ENCODE measurements at places on chromosomes 2 and 18. TPM values are rescaled to one million over a fixed set of nuclear protein-coding genes. Genes with fewer than 3 reads are reported as not detected.

DNA sequence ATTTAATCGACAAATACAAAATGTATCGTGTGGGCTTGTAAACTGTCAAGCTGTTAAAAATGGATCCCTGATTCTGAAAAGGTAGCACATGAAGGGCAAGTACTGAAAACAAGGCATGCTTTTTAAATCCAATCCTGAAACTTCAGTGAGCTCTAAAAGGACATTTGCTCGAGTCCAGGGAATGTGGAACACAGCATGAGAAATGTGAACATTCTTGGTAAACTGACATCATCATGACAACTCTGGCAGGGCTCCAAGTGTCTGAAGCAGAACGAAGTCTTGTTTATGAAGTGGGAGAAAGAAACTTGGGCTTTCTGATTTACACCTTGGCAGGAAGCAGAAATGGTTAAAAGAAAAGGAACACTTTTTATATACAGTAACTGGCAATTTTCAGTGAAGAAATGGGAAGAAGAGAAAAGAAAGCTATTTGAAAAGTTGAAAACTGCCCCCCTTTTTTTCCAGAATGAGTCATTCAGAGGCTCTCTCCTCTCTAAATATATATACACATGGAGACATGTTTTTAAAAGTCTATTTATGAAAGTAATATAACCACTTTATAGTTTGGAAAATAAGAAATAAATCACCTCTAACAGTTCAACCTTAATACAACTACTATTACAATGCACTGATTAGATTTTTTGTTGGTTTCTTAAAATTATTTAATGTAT, 120.8 kb downstream of the GAREM1 start:
- peak; percentile 8 for DNase-seq

GRCh38 chr18:21904856-21905255, 164.3 kb downstream of the MIB1 start:
- DNase-seq, result no peak

GRCh38 chr18:24669015-24669414, 208.6 kb downstream of the HRH4 start:
- DNase-seq, result no peak

GRCh38 chr2:33511141-33511540, 34.7 kb downstream of the RASGRP3 start:
- no peak for DNase-seq

GRCh38 chr2:140759426-140760156, 1371.2 kb downstream of the LRP1B start:
- peak; percentile 35 for DNase-seq

GRCh38 chr2:64837116-64837731, 152.0 kb upstream of the SLC1A4 start:
- DNase-seq, result no peak

MC2R gene
- total RNA-seq, result not detected

DNA sequence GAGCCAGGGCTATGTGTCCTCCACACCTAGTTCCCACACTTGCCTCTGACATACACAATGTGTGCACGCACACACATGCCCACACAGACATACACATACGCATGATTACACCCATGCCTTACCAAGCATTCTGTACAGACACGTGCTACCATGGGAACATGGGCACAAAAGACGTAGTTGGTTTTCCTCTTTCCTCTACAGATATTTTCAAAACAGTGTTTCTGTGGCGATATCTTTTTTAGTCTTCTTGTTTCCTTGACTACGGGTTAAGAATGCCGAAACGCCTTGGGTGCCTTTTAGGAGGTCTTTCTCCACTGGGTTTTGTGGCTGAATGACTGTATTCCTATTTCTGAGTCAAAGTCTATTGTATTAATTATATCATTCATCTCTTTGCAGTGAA, 75.5 kb upstream of the SPTBN1 start:
- DNase-seq, result no peak

DNA sequence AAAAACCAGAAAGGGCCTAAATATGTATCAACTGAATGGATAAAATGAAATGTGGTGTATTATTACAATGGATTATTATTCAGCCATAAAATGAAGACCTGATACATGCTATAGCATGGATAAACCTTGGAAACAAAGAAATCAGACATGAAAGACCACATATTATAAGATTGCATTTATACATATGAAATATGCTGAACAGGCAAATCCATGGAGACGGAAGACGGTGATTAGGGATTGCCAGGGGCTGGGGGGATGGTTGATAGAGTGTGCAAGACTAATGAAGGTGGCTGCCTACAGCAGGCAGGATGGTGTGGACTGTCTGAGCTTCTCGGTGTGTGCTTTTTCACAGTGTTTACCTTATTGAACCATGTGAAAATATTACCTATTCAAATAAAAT, 11.4 kb upstream of the AFG3L2 start:
- no peak for DNase-seq

DNA sequence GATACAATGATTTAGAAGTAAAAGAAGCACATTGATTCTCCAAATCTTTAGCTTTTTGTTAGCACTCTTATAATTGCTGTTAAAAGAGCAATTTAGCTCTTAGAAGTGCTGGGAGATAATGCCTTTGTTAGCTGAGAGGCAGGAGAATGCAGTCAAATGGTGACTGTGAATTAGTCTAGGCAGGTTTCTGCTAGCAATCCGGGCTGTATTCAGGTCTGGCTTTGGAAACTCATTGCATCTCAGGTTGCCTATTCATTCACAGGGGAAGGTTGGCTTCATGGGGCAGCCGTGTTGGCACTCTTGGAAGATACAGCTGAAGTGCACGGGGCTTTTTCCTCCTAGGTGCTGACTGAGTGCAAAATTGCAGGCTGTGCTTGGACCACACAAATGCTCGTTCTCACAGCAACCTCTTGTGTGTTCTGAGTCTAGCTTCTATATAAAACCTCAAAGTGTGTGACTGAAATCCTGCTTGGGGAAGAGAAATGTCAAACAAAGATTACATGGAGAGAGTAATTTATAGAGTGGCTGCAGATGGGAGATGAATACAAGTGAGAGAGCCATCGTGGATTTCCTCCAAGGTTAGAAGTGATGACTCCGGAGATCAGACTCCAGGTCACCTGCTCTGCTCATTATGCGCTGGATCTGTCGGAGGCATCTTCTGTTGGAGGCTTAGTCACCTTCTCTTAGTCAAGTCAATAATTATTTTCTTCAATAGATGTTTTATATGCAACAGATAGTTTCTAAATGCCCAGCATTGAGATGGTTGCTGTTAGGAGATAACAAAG, 167.8 kb downstream of the PMAIP1 start:
- peak; percentile 83 for DNase-seq

DNA sequence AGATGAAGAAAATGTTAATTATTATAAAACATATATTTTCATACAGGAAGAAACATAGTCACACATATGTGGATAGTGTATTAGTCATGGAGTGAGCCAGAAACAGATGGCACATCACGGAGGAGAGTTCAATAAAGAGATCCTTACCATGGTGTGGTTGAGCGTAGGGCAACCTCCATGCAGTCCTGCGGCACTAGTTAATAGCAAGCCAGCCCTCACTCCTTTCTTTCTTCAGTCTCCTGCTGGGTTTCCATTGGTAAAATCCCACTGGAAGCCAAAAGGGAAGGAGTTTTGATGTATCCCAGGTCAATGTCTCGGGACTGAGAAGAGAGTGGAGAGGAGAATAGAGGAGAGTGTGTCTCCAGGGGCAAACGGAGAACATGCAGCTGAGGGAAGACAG, 328.1 kb downstream of the NR4A2 start:
- peak; percentile 37 for DNase-seq

B3GNT7 gene
- total RNA-seq, result 1.5 TPM

DNA sequence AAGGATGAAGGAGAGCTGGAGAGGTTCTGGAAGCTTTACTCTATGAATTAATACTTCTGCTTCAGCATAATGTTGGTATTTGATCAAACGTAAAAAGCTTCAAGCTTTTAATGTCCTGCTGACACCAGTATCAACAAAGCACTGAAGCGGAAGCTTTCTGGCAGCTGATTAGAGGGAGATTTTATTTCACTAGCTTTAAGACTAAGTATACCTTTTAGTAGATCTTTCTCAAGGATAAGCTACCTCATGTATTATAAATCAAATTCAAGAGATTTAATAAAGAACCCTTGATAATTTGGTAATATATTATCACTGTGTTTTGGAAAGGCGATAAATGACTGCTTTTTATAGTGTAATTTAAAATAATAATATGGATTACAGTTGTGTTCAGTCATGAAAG, 128.0 kb upstream of the CD302 start:
- no peak for DNase-seq
